ENCODE measurements at places on chromosomes 1 and 21.

GRCh38 chr1:7174561-7174960, 389.3 kb downstream of the CAMTA1 start:
- DNase-seq: no peak

- no peak for DNase-seq
Observed at GRCh38 chr1:203934027-203934426, 72.6 kb downstream of the SNRPE start.

- DNase-seq: no peak
Observed at GRCh38 chr1:43484367-43484766, 30.6 kb upstream of the HYI start.

- no peak for DNase-seq
Observed at GRCh38 chr1:211474451-211474850, 17.5 kb downstream of the RD3 start.

DNA sequence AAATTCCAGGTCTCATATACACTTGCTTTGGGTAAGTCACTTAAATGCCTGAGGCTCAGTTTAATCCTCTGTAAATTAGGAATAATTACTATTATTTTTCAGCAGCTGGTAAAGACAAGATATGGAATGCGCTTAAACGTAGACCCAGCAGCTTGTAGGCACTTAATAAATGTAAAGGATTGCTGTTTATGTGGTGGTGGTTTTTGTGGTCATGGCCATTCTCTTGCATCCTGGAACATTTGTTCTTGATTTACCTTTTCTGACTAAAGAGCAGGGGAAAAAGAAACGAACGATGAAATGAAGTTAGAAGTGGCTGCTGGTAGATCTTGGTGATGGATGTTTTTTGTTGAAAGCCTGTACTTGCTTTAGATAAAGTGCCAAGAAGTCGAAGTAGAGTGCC, 195.0 kb upstream of the FOXD3 start:
- no peak for DNase-seq

GRCh38 chr1:152107031-152107983, 7.9 kb downstream of the TCHH start:
- DNase-seq: no peak

DNA sequence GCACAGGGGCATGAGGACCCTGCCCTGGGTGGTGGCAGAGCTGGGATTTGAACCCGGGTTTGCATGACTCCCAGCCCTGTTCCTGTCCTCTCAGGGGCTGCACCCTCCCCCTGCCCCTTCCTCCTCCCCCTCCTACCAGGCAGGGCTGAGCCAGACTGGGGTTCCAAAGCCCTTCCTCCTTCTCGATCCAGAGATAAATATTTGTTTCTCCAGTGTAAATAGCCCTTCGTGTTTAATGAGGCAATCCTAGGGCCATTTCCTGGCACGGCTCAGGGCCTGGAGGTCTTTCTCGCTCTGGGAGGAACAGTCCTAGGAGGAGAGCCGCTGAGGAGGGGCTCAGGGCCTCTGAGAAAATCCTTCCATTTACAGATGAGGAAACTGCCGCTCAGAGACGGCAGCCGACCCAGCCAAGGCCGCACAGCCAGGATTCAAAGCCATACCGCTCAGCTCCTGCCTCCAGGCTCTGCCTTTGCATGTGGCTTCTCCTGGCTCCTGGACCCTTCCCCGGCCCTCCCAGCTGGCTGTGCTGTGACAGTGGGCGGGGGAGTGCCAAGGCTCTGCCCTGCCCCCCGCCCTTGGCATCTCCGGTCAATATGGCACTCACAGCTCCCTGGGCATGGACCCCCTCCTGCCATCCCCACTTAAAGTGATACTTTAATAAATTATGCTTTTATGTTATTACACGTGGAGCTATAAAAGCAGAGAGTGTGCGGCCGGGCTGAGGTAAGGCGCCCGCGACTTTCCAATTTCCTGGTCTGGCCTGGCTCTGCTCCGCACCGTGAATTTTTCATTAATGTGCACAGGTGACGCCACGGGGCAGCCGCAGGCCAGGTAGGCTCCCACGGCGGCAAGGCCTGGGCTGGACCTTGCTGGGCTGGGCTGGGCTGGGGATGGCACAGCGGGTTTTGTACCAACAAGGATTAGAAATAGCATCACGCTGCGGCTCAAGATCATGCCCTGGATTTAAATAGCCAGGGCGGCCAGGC, 114.7 kb upstream of the WNT4 start:
- DNase-seq: no peak

DNA sequence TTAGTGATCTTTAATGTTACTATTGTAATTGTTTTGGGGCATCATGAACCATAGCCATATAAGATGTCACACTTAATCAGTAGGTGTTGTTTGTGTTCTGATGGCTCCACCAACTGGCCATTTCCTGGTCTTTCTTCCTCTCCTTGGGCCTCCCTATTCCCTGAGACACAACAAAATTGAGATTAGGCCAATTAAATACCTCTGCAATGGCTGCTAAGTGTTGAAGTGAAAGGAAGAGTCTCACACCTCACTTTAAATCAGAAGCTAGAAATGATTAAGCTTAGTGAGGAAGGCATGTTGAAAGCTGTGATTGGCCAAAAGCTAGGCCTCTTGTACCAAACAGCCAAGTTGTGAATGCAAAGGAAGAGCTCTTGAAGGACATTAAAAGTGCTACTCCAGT, 30.7 kb downstream of the PPP2R5A start:
- DNase-seq: no peak

DNA sequence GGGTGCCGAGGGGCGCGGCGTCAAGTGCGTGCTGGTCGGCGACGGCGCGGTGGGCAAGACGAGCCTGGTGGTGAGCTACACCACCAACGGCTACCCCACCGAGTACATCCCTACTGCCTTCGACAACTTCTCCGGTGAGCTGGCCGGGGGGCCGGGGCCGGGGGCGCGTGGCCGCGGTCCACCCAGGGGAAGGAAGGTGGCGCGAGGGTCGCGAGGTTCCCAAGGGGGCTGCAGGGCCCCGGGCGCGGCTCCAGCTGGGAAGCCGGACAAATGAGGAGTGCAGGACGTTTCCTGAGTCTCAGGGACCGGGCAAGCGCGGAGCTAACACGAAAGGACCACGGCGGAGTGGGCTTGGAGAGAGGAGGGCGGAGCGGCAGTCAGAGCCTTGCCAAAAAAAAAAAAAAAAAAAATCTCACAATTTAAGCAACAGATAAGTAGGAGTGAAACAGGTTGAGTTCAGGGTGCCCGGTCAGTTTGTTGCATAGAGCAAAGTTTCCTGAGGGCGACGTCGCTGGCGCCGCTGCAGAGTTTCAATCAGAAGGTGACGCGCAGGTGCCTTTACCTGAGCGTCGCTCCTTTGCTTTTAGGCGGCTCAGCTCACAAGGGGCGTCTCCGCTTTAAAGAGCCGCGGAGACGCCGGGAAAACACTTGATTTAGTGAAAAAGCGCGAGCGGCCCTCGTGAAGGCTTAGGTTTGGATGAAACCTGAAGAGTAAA, 750 bp downstream of the RHOU start:
- peak; percentile 12 for DNase-seq

GRCh38 chr1:208093754-208094719, 150.1 kb downstream of the PLXNA2 start:
- peak; percentile 27 for DNase-seq

DNA sequence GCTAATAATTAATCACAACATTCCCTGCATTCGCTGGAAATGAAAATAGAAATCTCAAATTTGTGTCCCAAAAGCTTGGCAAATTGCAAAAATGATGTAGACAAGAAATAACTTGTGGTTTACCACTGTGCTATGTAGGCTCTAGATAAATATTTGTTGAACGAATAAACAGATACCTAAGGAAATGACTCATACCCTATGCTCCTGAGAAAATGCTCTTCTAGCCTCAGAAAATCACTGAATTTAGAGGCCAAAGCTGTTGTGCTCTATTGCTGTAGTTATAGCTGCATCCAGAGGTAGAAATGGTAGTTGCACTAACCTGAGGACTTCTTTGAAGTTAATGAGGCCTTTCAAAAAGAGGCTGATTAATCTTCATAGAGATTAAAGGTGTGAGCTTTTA, 142.0 kb upstream of the ZNHIT6 start:
- no peak for DNase-seq

- DNase-seq: no peak
Observed at GRCh38 chr1:175183586-175183985, 9.0 kb downstream of the KIAA0040 start.

DNA sequence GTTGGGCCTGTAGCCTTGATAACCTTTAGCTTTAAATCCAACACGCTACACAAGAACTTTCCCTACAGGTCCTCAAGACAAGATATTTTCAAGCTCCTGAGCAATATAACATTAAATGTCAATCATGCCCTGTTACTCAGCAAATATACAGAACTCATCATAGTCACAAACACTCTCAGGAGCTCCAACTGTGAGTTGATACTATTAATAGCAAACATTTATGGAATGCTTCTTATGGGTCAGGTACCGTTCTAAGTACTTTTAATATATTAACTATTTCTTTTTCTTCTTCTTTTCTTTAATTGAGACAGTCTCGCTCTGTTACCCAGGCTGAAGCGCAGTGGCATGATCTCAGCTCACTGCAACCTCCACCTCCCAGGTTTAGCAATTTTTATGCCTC, 10.1 kb downstream of the EYA3 start:
- no peak for DNase-seq

DNA sequence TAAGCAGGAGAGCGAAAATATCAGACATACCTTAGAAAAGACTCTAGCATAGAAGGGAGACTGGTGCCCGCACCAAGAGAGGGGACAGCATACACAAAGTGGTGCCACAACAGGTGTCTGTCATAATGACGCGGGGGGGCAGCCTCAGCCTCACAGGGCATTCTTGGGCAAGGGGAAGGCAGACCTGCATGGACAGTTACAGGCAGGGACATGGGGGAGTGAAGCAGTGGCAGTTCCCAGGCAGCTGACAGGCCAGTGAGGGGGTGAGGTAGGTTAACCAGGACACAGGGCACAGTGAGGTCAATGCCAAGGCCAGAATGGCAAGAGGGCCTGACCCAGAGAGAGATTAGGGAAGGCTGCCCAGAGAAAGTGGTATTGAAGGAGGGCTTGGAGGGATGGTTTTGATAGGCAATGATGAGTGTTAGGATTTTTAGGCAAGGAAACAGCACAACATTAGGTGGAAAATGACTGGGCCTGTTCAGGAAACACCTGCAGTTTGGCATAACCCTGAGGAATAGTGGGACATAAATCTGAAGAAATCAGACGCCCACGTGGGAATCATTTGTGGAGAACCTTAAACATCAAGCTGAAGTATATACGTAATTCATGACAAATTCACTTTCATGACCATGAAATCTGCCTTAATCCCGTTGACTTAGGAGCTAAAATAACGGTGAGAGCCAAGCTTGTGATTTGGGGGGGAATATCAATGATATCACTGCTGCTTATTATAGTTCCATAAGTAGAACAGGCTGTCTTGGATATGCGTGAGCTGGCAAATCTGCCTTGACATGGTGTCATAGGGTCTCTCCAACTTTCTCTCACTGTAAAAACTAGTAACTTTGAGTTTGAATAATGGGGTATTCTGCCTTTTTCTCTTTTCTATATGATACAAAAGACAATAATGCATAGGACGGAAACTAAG, 8.9 kb downstream of the PTPN14 start:
- DNase-seq: no peak

DNA sequence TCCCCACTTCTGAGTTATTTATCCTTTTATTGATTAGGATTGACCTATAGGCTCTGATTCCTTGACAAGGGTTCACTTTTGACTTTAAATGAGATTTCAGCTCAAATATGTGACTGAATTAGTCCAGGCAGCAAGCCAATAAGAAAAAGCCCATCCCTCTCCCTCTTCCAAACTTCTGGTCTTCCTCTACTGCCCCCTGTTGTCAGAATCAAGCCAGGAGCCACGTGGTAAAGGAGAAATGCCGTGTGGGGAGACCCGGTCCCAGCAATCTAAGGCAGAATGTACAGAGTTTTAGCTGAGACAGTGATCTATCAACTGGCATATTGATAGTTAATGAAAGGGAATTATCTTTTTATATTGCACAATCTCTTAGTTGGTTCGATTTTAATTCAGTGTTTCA, 5.2 kb downstream of the ADAMTS5 start:
- DNase-seq: no peak

DNA sequence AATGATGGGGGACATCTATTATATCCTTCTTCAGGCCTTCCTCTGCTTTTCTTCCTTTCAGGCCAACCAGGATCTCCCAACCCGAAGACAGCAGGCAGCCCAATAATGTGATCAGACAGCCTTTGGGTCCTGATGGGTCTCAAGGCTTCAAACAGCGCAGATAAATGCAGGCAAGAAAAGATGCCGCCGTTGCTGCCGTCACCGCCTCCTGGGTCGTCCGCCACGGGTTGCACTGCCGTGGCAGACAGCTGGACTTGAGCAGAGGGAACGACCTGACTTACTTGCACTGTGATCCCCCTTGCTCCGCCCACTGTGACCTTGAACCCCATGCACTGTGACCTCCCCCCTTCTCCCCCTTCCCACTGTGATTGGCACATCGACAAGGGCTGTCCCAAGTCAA, 27.9 kb downstream of the SZRD1 start:
- DNase-seq: no peak

- no peak for DNase-seq
Observed at GRCh38 chr1:156928043-156928602, 7.7 kb downstream of the LRRC71 start.

DNA sequence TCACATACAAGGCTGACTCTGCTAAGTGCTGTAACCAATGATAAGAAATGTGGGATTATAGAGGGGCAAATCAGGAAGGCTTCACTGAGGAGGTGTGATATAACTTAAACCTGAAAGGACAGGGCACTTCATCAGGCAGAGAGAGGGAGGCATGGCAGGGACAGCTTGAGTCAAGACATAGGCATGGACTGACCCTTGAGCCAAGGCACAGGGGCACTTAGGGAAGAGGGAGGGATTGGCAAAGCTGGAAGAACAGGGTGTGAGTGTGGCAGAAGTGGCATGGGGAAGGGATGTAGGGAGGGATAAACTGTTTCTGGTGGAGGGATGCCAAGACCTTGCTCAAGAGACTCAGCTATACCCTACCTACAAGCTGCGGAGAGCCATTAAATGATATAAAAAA, 81.3 kb downstream of the PLXNA2 start:
- DNase-seq: no peak

- DNase-seq: no peak
Observed at GRCh38 chr1:209539576-209539975, 43.9 kb upstream of the CAMK1G start.

GRCh38 chr1:177239792-177240191, 69.0 kb downstream of the BRINP2 start:
- no peak for DNase-seq

Measured in T-helper 9 cell (primary cell).